Hepatocyte (in vitro differentiated cells): ENCODE measurements at places on chromosomes 5 and 9.

DNA sequence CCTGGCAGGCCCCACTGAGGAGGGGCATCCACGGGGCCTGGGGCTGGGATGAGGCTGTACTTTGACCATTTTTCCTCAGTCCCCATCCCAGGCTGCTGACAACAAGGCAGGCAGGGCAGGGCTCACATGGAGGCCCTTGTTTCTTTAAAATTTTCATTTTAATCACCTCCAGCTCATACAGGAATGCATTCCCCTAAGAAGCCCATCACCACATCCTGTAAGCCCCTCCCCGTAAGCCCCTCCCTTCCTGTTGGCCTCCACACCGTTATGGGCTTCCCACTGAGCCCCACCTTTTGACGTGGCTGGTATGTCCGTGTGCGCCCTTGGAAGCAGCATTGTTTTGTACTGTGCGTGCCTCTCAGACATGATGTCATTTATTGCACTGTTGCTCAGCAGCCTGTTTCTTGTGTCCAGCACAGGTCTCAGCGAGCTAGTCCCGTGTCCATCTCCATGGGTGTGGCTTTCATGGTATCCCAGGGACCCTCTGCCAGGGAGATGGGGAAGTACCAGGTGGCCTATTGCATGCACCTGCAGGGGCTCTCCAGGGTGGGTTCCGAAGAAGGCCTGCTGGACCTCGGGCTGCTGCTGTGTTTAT lies 22.4 kb downstream of the PHF2 start:
- peak; percentile 64 for DNase-seq
- no peaks in the 10 kb centered on the region for H3K36me3 ChIP-seq
- no peak overlapping the region for H3K4me3 ChIP-seq
- H3K27me3 ChIP-seq: no peaks in the 10 kb centered on the region
- peak overlapping the region; percentile 92 for H3K27ac ChIP-seq
- H3K4me1 ChIP-seq: peaks cover 40% of the 10 kb centered on the region

- peak overlapping the region; percentile 16 for H3K27ac ChIP-seq
- no peak overlapping the region for H3K4me3 ChIP-seq
- no peak for DNase-seq
- no peaks in the 10 kb centered on the region for H3K36me3 ChIP-seq
These were observed 111.5 kb downstream of the MTREX start for GRCh38 chr5:55418994-55419968.

DNA sequence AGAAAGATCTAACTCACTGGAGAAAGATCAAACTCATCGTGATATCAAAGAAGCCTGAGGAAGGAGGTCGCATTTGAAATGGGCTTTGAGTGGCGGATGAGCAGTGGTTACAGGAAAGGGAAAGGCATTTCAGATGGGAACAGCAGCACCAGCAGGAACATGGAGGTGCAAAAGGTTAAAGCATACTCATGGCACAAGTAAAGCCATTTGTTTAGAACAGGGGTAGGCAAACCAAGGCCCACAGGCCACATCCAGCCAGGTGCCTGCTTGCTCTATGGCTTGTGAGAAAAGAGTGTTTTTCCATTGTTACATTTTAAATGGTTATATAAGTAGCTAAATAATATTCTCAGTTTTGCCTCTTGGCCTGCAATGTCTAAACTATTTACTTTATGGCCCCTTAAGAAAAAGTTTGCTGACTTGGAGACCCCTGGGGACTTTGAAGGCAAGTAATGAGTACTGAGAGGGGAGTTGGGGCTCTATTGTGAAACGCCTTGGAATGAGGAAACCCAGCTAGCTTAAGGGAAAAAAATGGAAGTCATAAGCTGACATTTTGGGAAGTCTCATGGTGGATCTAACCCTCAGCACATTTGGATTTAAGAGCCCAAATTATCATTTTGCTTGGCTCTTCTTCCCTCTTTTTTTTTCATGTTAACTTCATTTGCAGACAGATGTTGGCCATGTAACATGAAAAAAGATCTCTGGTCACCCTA lies 211.1 kb downstream of the NR3C1 start:
- no peaks in the 10 kb centered on the region for H3K27me3 ChIP-seq
- no peak for DNase-seq
- no peak overlapping the region for H3K27ac ChIP-seq
- H3K4me1 ChIP-seq: no peaks in the 10 kb centered on the region

DNA sequence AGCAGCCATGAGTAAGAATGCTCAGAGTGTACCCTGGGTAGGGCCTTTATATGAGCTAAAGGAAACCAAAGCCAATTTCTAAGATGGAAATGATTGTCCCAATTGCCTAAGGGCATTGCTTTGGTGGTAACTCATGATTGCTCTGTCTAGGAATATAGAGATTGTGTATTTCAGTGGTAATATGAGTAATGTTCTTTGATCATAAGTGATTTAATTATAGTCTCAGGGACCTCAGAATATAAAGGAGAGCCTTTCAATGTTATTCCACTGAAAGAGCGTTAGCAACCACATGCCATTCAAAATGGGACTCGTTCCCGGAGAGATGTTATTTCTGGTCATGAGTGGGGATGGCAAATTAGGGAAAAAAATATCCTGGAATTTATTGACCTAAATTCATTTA lies 340.5 kb downstream of the ARHGEF28 start:
- no peak overlapping the region for H3K4me3 ChIP-seq
- no peaks in the 10 kb centered on the region for H3K4me1 ChIP-seq
- H3K27ac ChIP-seq: no peak overlapping the region

GRCh38 chr5:87195104-87195591 lies 72.5 kb upstream of the RASA1 start:
- no peak overlapping the region for H3K4me3 ChIP-seq
- DNase-seq: no peak
- no peak overlapping the region for H3K27ac ChIP-seq
- H3K27me3 ChIP-seq: no peaks in the 10 kb centered on the region
- no peaks in the 10 kb centered on the region for H3K36me3 ChIP-seq
- H3K4me1 ChIP-seq: no peaks in the 10 kb centered on the region

GRCh38 chr9:109901201-109901600 lies 121.2 kb downstream of the PALM2AKAP2 start:
- H3K36me3 ChIP-seq: no peaks in the 10 kb centered on the region
- H3K27ac ChIP-seq: no peak overlapping the region
- no peaks in the 10 kb centered on the region for H3K27me3 ChIP-seq
- no peak overlapping the region for H3K4me3 ChIP-seq
- peak; percentile 44 for DNase-seq

DNA sequence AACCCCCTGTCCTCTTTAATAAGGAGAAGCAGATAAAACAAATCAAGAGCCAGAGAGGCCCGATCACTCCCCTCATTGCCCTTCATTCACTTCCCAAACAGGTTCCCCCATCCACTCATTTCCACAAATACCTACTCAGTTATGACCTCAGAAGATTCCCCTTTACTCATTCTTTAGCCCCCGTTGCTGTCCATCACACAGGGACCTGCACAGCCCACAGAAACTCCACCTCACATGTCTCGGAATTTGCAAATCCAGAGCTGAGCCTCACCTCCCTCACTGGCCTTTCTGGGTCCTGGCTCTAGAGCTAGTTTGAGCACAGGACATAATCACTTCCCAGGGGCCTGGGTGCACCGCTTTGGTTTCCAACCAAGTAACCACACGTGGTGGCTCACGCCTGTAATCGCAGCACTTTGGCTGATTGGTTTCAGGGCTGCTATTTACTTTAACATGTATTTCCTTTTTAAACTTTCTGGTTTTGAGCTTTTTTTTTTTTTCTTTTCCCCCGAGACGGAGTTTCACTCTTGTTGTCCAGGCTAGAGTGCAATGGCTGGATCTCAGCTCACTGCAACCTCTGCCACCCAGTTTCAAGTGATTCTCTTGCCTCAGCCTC lies 17.8 kb downstream of the ATP6V0E1 start:
- DNase-seq: no peak
- H3K36me3 ChIP-seq: peaks cover 3% of the 10 kb centered on the region
- H3K27ac ChIP-seq: no peak overlapping the region

GRCh38 chr5:137800700-137801411 lies 46.7 kb upstream of the HNRNPA0 start:
- no peak overlapping the region for H3K27ac ChIP-seq
- H3K4me3 ChIP-seq: no peak overlapping the region
- no peaks in the 10 kb centered on the region for H3K4me1 ChIP-seq
- no peaks in the 10 kb centered on the region for H3K36me3 ChIP-seq

GRCh38 chr5:105726093-105726492 lies 1944.6 kb downstream of the EFNA5 start:
- no peaks in the 10 kb centered on the region for H3K36me3 ChIP-seq
- no peaks in the 10 kb centered on the region for H3K27me3 ChIP-seq
- no peak overlapping the region for H3K27ac ChIP-seq
- no peak overlapping the region for H3K4me3 ChIP-seq

- peaks cover 17% of the 10 kb centered on the region for H3K4me1 ChIP-seq
- no peaks in the 10 kb centered on the region for H3K27me3 ChIP-seq
- H3K4me3 ChIP-seq: no peak overlapping the region
- DNase-seq: no peak
- peak overlapping the region; percentile 15 for H3K27ac ChIP-seq
These were observed 7.6 kb downstream of the TGFBI start for GRCh38 chr5:136036293-136036911.

GRCh38 chr9:135281791-135282737 lies 194.6 kb downstream of the OLFM1 start:
- H3K36me3 ChIP-seq: no peaks in the 10 kb centered on the region
- peak; percentile 45 for DNase-seq
- H3K4me1 ChIP-seq: no peaks in the 10 kb centered on the region
- H3K27me3 ChIP-seq: no peaks in the 10 kb centered on the region
- H3K27ac ChIP-seq: no peak overlapping the region

DNA sequence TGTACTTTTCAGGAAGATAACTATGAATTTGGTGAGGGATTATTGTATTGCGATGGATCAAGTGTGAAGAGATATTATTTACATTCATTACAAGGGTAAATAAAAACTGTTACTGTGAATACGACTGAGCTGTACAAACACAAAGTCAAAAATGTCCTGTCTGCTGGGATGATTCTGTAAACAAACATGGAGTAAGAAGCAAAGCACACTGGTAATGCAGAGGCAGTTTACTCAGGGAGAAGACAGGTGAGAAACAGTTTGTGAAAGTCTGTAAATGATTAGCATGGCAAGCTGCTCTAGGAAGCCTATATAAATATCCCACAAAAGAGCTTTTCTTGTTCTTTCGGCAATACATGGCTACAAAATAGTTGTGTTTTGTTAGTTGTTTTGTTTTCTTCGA lies 115.4 kb upstream of the GNA14 start:
- H3K4me1 ChIP-seq: no peaks in the 10 kb centered on the region
- H3K27ac ChIP-seq: no peak overlapping the region
- no peak overlapping the region for H3K4me3 ChIP-seq
- no peaks in the 10 kb centered on the region for H3K36me3 ChIP-seq
- H3K27me3 ChIP-seq: no peaks in the 10 kb centered on the region

DNA sequence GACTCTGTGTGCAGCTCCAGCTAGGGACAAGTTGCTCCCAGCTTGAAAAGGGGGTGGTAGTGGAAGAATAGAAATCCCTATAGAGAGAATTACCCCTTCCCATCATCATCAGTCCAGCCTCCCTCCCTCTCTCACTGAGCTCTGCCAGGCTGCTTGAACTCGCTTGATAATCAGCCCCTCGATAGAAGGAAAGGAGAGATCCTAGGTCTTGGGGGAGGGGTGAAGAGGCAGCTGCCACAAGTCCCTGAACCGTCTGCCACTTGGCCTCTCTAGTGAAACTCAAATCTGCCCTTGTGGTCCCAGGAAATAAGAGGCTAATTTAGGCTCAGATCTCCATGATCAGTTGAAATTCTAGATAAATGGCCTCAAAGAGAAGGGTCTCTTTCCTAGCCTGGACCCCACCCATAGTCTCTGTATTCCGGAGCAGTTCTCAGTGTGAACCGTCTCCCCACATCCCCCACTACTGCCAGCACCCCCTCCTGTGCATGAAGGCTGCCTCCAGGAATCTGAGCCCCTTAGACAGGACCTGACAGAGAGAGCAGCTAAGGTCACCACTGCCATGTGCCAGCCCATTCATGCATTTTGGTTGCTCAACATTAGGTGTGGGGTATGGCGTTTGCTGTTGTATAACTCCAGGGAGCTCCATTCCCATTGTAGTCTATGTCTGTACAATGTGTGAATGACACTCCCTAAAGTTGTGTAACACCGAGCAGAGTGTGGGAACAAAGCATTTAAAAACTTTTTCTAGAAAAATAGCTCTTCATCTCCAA lies 5.5 kb downstream of the DNAJB5 start:
- H3K36me3 ChIP-seq: no peaks in the 10 kb centered on the region
- H3K27ac ChIP-seq: peak overlapping the region; percentile 94
- H3K4me3 ChIP-seq: no peak overlapping the region
- H3K4me1 ChIP-seq: peaks cover 33% of the 10 kb centered on the region
- no peak for DNase-seq

DNA sequence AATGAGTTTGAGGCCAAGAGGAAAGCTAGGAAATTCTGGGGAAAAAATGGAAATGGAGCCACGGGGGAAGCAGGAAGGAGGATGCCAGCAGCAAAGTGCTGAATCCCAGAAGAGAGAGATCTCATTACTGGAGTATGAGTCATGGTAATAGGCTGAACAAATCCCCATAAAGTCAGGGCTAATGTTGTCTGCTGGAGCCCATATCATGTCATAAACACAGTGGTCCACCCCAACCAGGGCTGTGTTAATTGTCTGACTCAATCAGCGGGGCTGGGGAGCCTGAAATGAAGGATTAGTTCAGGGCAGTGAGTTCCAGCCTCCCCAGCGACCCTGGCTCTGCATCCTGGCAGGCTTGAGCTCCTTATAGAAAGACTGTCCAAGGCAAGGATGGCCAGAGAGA lies 68.8 kb downstream of the TLR4 start:
- no peaks in the 10 kb centered on the region for H3K4me1 ChIP-seq
- no peak overlapping the region for H3K4me3 ChIP-seq
- H3K27ac ChIP-seq: peak overlapping the region; percentile 48
- peaks cover 3% of the 10 kb centered on the region for H3K27me3 ChIP-seq
- H3K36me3 ChIP-seq: no peaks in the 10 kb centered on the region

DNA sequence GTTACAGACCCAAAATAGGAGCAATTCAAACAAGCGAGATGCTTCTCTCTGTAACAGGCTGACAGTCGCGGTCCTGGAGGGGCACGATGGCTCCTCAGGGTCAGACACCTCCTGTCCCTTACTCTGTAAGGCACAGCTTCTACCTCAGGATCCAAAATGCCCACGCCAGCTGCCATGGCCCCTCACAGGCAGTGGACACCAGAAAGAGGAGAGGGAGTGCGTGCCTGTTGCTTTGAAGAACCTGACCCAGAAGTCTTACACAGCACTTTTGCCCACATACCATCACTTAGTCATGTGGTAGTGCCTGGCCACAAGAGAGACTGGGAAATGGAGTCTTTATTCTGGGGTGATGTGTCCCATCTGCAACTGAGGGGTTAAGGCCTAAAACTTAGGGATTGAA lies 11.6 kb upstream of the ABL1 start:
- H3K4me1 ChIP-seq: peaks cover 33% of the 10 kb centered on the region
- H3K27ac ChIP-seq: peak overlapping the region; percentile 87
- no peak for DNase-seq
- H3K36me3 ChIP-seq: no peaks in the 10 kb centered on the region

GRCh38 chr5:173327084-173327947 lies 898 bp downstream of the STC2 start:
- peaks cover 17% of the 10 kb centered on the region for H3K27me3 ChIP-seq
- no peak overlapping the region for H3K27ac ChIP-seq
- peak overlapping the region; percentile 53 for H3K4me3 ChIP-seq

DNA sequence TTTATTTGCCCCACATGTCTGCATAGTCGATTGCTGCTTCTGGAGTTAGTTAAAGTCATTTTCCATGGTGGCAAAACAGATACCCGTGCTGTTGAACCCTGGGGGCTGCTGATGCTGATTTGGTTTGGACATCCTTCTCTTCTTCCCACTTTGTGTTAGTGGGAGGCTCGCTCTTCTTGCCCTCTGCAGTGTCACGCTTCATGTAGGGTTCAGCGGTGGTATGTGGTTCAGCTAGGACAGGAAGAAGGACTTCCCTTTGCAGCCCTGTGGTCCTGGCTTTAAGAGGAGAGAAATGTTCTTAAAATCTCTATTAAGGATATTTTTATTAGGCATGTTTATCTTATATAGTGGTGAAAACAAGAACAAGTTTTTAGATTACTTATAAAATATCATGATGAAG lies 36.2 kb downstream of the SLC36A1 start:
- no peaks in the 10 kb centered on the region for H3K4me1 ChIP-seq
- no peak overlapping the region for H3K27ac ChIP-seq
- DNase-seq: no peak
- H3K36me3 ChIP-seq: no peaks in the 10 kb centered on the region
- no peaks in the 10 kb centered on the region for H3K27me3 ChIP-seq
